ENCODE measurements at places on chromosomes 4 and X.
A peak's percentile ranks its signal among the peaks of the same experiment; 100 is the strongest.

GRCh38 chr4:138320831-138321230 is 78.7 kb upstream of the SLC7A11 start:
- H3K4me3 ChIP-seq: no peak overlapping the region
- no peak for DNase-seq
- no peak overlapping the region for H3K27ac ChIP-seq
- no peaks in the 10 kb centered on the region for H3K27me3 ChIP-seq

GRCh38 chr4:142307857-142308256 is 538.2 kb downstream of the INPP4B start:
- H3K4me3 ChIP-seq: no peak overlapping the region
- no peaks in the 10 kb centered on the region for H3K27me3 ChIP-seq

DNA sequence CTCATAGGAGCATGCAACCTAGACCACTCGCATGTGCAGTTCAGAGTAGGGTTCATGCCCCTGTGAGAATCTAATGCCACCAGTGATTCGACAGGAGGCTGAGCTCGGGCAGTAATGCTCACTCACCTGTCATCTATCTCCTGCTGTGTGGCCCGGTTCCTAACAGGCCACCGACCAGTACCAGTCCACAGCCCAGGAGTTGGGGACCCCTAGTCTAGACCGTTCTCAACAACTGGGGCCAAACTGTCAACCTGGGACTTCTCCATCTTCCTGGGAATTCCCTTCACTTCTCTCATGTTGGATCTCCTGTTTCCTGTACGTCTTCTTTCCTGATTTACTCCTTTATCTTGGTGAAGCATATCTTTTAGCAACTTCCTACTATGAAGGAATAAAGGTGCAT is 79.4 kb upstream of the HELT start:
- no peak for DNase-seq
- H3K4me1 ChIP-seq: no peaks in the 10 kb centered on the region
- no peak overlapping the region for H3K27ac ChIP-seq
- no peak overlapping the region for H3K4me3 ChIP-seq
- H3K27me3 ChIP-seq: no peaks in the 10 kb centered on the region
- H3K36me3 ChIP-seq: no peaks in the 10 kb centered on the region

- H3K27ac ChIP-seq: no peak overlapping the region
- no peaks in the 10 kb centered on the region for H3K4me1 ChIP-seq
- peak; percentile 38 for DNase-seq
- no peaks in the 10 kb centered on the region for H3K27me3 ChIP-seq
Measured at GRCh38 chrX:73127700-73128241, 48.5 kb upstream of the PABPC1L2A start.

GRCh38 chrX:41721590-41721989 is 2.4 kb upstream of the GPR82 start:
- no peak overlapping the region for H3K27ac ChIP-seq
- no peaks in the 10 kb centered on the region for H3K4me1 ChIP-seq
- no peaks in the 10 kb centered on the region for H3K27me3 ChIP-seq
- no peak for DNase-seq
- no peaks in the 10 kb centered on the region for H3K36me3 ChIP-seq

GRCh38 chr4:89942811-89943210 is 48.2 kb downstream of the MMRN1 start:
- H3K36me3 ChIP-seq: no peaks in the 10 kb centered on the region
- no peaks in the 10 kb centered on the region for H3K27me3 ChIP-seq
- H3K27ac ChIP-seq: no peak overlapping the region
- no peaks in the 10 kb centered on the region for H3K4me1 ChIP-seq
- no peak overlapping the region for H3K4me3 ChIP-seq
- no peak for DNase-seq

DNA sequence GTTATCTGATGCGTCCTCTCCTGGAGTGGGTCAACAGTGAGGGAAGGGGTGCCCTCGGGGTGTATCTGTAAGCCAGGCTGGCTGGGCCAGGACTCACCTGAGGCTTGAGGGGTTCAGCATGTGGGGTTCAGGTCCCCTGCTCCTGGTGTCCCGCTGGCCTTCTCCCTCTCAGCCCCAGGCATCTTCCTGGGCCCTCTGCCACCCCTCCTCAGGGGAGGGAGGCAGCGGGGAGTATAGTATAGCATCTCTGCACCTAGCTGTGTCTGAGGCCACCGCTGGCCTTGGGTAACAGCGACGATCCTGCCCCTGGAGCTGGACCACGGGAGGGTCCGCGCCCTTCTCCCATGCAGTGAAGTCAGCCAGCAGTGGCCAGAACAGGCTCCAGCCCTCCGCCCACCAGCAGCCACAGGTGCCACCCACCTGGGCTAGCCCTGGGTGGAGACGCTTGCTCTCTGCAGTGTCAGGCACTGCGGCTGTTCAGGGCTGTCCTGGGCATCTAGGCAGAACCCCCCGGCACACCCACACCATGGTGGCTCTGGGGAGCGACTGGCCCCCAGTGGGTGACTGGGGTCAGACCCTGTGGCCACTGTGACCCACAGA is 110.7 kb upstream of the NKX1-1 start:
- H3K36me3 ChIP-seq: no peaks in the 10 kb centered on the region
- DNase-seq: peak; percentile 36
- no peaks in the 10 kb centered on the region for H3K4me1 ChIP-seq

DNA sequence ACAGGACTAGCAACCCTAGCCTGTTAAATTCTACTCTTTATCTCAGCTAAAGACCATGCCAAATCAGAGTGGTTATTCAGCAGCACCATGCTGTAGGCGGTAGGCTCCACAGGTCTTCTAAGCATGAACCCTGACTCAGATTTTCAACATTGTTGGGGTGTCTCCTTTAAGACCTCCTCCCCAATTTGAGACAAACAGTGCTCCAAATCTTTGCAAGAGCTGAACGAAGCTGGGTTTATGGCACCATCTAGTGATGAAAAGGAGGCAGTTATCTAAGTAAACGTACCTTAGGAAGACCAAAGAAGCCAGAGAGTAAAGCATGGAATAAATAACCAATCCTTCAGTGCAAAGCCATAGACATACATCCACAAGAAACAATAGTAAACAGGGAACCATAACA is 334.5 kb upstream of the SLC7A11 start:
- H3K4me3 ChIP-seq: no peak overlapping the region
- no peaks in the 10 kb centered on the region for H3K36me3 ChIP-seq
- no peaks in the 10 kb centered on the region for H3K4me1 ChIP-seq
- no peaks in the 10 kb centered on the region for H3K27me3 ChIP-seq
- no peak for DNase-seq

- DNase-seq: no peak
- H3K27me3 ChIP-seq: no peaks in the 10 kb centered on the region
- H3K4me1 ChIP-seq: no peaks in the 10 kb centered on the region
- H3K36me3 ChIP-seq: no peaks in the 10 kb centered on the region
Measured at GRCh38 chr4:14749910-14750309, 252.4 kb upstream of the CPEB2 start.

- DNase-seq: no peak
- no peaks in the 10 kb centered on the region for H3K4me1 ChIP-seq
- no peaks in the 10 kb centered on the region for H3K36me3 ChIP-seq
- H3K27me3 ChIP-seq: no peaks in the 10 kb centered on the region
- H3K4me3 ChIP-seq: no peak overlapping the region
Measured at GRCh38 chr4:130419211-130419975, 1323.4 kb downstream of the C4orf33 start.

- H3K27ac ChIP-seq: no peak overlapping the region
- no peaks in the 10 kb centered on the region for H3K4me1 ChIP-seq
- H3K4me3 ChIP-seq: no peak overlapping the region
- no peaks in the 10 kb centered on the region for H3K36me3 ChIP-seq
- H3K27me3 ChIP-seq: no peaks in the 10 kb centered on the region
Measured at GRCh38 chrX:154986826-154987575, 35.5 kb downstream of the F8 start.

DNA sequence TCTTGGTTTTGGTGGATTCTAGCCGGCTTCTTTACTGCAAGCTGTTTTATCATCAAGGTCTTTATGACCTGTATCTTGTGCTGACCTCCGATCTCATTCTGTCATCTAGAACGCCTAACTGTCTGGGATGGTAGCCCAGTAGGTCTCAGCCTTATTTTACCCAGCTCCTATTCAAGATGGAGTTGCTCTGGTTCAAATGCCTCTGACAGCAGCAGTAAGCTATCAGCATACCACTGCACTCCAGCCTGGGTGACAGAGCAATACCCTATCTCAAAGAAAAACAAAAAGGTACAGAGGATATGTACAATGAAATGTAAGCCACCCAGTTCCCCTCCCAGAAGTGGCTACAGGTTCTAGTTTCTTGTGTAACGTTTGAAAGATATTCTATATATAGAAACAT is 36.1 kb downstream of the HERC6 start:
- H3K4me3 ChIP-seq: no peak overlapping the region
- H3K27ac ChIP-seq: no peak overlapping the region
- no peak for DNase-seq
- H3K4me1 ChIP-seq: no peaks in the 10 kb centered on the region
- H3K36me3 ChIP-seq: peaks cover 4% of the 10 kb centered on the region

- peaks cover 5% of the 10 kb centered on the region for H3K4me1 ChIP-seq
- no peaks in the 10 kb centered on the region for H3K36me3 ChIP-seq
- no peak overlapping the region for H3K27ac ChIP-seq
- no peaks in the 10 kb centered on the region for H3K27me3 ChIP-seq
- H3K4me3 ChIP-seq: no peak overlapping the region
Measured at GRCh38 chr4:145299380-145300076, 119.1 kb upstream of the OTUD4 start.

- no peak overlapping the region for H3K27ac ChIP-seq
- no peaks in the 10 kb centered on the region for H3K4me1 ChIP-seq
- H3K27me3 ChIP-seq: no peaks in the 10 kb centered on the region
- no peak for DNase-seq
- no peak overlapping the region for H3K4me3 ChIP-seq
Measured at GRCh38 chrX:115060013-115060412, 42.6 kb upstream of the IL13RA2 start.

- peak overlapping the region; percentile 85 for H3K27ac ChIP-seq
- peak overlapping the region; percentile 80 for H3K4me3 ChIP-seq
- peak; percentile 31 for DNase-seq
- no peaks in the 10 kb centered on the region for H3K36me3 ChIP-seq
Measured at GRCh38 chr4:145935253-145936141, 3.1 kb downstream of the ZNF827 start.

DNA sequence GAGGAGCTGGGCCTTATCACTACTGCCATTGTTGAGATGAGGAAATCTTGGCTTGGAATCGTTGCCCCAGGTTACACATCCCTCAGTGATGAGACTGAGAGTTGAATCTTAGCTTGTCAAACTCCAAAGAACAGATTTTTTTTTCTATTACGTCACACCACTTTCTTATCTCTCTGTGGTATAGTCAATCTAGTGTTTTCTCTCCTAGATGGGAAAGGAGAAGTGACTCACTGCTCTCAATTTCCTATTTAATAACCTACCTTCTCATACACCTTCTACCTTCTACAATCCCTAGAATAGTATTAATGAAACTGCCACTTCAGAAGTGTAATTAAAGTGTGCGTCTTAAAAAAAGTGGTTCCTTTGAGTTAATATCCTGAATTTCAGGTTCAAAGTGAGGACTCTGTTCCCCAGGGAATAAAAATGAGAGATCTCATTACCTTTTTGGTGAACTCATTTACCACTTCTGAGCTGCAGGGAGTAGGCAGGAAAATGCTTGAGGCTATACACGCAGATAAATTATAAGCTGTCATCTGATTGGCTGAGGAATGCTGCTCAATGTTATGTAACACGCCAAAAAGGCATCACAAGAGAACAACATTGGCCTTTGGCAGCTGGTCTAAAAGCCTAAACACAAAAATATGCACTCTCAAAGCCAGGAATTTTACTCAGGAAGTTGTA is 59.3 kb downstream of the MAD2L1 start:
- H3K4me3 ChIP-seq: no peak overlapping the region
- H3K27ac ChIP-seq: no peak overlapping the region
- H3K27me3 ChIP-seq: no peaks in the 10 kb centered on the region
- no peaks in the 10 kb centered on the region for H3K36me3 ChIP-seq
- no peaks in the 10 kb centered on the region for H3K4me1 ChIP-seq

GRCh38 chrX:13699183-13699826 is 10.4 kb downstream of the RAB9A start:
- H3K36me3 ChIP-seq: no peaks in the 10 kb centered on the region
- H3K4me3 ChIP-seq: no peak overlapping the region
- peak; percentile 17 for DNase-seq

DNA sequence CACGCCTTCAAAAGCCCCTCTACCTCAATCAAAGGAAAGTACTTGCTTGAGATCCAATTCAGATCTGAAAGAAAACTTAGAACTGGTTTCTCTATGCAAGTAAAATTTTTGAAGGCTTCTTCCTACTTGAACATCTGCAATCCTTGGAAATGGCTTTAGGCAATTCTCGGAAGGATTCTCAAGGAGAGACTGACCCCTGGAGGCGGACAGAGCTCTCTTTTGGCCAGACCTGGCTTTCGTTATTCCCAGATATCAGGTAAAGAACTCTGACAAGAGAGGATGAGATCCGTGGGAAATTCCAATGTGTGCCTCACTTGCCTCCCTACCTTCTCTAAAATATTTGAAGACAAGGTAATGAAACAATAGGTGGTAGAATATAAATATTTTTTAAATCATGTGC is 670.3 kb upstream of the FAM241A start:
- H3K4me3 ChIP-seq: no peak overlapping the region
- no peak overlapping the region for H3K27ac ChIP-seq
- no peaks in the 10 kb centered on the region for H3K27me3 ChIP-seq
- H3K4me1 ChIP-seq: no peaks in the 10 kb centered on the region

GRCh38 chr4:151468715-151469696 is 60.0 kb downstream of the FHIP1A start:
- H3K36me3 ChIP-seq: no peaks in the 10 kb centered on the region
- H3K4me3 ChIP-seq: no peak overlapping the region
- H3K27me3 ChIP-seq: no peaks in the 10 kb centered on the region
- H3K27ac ChIP-seq: peak overlapping the region; percentile 48
- peaks cover 44% of the 10 kb centered on the region for H3K4me1 ChIP-seq
- no peak for DNase-seq

DNA sequence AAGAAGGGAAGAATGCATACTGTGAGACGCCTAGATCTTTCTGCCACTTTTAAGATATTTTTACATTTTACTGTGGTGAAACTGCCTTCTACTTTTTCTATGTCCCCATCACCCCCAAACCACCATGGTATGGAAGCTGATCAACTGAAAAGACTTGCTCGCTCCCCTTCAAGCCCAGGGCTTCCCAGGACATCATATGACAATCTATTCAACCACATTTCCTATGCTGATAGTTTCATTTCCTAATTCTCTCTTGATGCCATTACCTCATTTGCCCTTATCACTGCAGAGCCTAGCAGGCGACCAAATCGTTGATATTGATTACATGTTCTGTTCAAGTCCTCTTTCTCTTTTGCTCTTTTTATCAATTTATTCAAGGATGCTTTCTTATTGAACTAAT is 40.1 kb upstream of the KLHL34 start:
- H3K36me3 ChIP-seq: no peaks in the 10 kb centered on the region
- no peaks in the 10 kb centered on the region for H3K27me3 ChIP-seq
- H3K27ac ChIP-seq: no peak overlapping the region
- no peak overlapping the region for H3K4me3 ChIP-seq
- peaks cover 2% of the 10 kb centered on the region for H3K4me1 ChIP-seq

DNA sequence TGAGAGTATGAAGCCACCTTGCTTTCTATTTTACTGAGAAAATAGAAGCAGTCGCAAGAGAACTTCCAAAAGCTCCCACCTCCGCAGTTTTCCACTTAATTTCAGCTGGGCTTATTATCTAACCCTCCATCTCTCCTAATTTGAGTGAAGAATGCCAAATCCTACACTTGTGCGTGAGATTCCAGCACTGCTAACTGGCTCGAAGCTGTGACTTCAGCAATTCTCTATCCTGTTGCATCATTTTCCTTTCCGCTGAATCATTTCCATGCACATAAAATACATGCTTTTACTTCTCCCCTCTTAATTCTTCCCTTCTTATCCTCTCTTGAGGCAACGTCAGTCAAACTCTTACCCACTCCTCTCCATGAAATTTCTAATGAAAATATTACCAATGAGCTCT is 189.5 kb downstream of the GASK1B start:
- no peaks in the 10 kb centered on the region for H3K27me3 ChIP-seq
- H3K4me1 ChIP-seq: no peaks in the 10 kb centered on the region
- DNase-seq: no peak
- H3K4me3 ChIP-seq: no peak overlapping the region
- no peaks in the 10 kb centered on the region for H3K36me3 ChIP-seq
- no peak overlapping the region for H3K27ac ChIP-seq

Data from psoas muscle (tissue), 8 donors.